ENCODE measurements at places on chromosomes 2 and 18.

DNA sequence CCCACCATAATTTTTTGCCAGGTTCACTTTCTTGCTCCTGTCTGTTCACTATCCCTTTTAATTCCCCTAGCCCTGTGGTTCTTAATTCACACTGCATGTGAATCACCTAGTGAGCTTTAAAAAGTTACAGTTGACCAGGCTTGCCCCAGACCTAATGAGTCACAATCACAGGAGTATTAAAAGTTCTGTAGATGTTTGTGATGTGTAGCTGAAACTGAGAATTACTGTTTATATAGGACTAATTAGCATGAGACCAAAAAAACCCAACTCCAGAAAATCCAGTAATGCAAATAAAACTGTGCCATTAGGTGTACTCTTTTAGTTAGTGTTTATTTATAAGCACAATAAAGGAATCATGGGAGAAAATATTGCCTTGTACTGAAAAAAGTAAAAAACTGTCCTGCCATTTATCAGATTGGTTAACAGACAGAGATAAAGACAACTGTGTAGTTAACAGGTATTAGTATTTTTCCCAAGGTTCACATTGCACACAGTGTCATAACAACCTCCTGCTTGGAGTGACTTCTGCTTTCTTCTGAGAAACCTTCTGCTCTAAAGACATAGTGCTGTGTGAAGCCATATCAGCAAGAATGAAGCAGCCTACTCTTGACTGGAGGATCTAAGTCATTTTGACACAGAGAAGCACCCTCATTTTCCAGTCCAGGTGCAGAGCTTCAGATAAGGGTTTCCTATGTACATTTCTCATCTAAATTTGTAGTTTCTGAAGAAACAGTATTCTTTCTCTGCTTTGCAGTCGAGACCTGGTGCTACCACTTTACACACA is 39.0 kb downstream of the VAPA start:
- DNase-seq: peak; percentile 64

GRCh38 chr2:10124538-10125045 is 2.1 kb downstream of the RRM2 start:
- DNase-seq: peak; percentile 71

DNA sequence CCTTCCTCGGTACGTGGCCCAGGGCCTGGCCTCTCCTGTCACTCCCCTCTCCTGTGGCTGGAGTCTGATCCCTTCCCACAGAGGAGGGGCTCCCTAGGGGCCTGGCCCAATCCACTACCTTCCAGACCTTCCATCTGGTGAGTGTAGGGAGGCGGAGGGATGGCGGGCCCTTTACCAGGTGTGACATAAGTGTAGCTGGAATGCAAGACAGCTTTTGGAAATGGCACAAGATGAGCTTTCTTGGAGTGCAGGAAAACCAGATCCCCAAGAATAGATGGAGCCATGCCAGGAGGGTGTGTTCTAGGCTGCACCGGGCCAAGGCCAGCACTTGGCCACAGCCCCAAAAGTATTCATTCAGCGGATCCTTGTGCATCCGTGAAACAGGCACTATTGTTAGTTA is 30.1 kb downstream of the IGFBP5 start:
- DNase-seq: no peak

DNA sequence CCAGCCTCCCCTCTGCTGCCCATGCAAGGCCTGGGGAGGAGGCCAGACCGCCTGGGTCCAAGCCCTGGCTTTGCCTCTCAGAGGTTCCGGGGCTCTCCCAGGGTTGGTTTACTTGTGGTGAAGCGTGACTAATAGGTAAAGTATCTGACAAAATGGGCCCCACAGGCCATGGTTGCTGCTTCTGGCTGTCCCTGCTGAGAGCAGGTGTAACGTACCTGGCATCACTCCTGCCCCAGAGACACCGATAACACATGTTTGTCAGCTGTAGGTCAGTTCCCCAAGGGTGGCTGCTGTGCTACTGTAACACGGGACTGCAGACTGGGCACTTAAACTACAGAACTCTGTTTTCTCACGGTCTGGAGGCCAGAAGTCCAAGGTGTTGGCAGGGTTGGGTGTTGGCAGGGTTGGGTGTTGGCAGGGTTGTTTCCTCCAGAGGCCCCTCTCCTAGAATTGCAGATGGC is 34.1 kb downstream of the ODC1 start:
- no peak for DNase-seq

DNA sequence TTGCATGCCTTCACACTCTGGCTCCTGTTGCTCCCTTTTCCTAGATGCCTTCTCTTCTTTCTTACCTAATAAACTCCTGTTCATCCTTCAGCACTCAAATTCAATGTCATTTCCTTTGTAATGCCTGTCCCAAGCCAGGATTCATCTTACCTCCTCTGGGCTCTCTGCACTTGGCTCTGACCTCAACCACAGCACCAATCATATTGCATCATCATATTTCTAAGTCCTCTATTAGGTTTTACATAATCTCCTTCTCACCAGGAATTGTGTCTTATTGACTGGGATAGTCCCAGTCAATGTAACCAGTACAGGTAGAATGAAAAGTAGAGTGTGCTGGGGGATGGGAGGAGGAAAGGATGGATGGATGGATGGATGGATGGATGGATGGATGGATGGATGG is 187.1 kb downstream of the NRP2 start:
- DNase-seq: peak; percentile 54

DNA sequence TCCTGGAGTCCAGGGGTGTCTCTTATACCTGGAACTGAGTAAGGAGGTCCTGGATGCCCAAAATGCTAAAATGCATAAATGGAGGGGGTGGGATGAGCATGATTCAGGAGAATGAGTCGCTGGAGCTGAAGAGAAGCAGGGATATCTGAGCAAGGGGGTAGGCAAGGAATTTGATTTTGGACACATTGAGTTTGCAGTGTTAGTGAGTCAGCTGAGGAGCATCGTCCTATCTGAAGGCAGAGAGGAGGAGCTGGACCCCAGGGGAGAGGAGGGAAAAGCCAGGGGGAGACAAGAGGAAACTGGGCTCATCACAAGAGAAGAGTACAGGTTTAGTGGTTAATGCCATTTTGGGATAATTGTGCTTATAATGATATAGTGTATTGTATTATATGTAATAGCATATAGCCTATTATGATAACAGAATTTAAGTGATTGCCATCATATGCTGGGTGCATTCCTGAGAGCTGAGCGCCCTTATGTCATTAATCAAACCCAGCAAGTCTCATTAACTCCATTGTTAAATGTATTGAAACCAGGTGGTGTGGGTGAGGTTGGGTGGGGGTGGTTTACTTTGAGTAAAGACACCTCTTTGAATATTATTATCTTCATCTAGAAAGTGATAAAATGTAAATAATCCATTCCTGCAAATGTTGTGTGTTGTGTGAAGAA is 12.4 kb downstream of the EHD3 start:
- DNase-seq: no peak

- peak; percentile 24 for DNase-seq
These were observed 227.7 kb downstream of the RPIA start for GRCh38 chr2:88919087-88919738.

DNA sequence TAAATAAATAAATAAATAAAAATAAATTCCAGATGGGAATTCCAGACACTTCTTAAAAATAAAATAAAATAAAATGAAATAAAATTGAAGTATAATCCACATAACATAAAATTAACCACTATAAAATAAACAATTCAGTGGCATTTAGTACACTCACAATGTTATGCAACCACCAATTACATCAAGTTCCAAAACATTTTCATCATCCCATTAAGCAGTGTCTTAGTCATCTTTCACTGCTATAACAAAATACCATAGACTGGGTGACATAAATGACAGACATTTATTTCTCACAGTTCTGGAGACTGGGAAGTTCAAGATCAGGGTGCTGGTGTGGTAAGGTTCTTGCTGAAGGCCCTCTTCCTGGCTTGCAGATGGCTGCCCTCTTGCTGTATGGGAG is 22.6 kb upstream of the PROKR1 start:
- peak; percentile 10 for DNase-seq

DNA sequence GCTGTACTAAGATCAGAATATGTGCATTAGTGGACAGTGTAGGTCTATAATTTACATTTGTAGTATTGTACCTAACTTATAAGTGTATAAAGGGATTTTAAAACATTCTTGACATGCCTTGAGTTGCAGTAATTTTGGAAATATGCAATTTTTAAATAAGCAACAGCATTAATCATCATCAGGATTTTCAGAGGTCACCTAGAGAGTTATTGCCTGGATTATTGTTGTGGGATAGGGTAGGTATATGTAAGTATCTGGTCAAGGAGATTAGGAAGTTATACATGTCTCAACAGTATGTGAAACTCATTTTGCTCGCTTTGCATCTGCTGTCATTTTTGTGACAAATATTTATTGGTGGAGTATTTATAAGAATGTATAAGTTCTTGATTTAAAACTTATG is 184.2 kb downstream of the WDR7 start:
- no peak for DNase-seq

DNA sequence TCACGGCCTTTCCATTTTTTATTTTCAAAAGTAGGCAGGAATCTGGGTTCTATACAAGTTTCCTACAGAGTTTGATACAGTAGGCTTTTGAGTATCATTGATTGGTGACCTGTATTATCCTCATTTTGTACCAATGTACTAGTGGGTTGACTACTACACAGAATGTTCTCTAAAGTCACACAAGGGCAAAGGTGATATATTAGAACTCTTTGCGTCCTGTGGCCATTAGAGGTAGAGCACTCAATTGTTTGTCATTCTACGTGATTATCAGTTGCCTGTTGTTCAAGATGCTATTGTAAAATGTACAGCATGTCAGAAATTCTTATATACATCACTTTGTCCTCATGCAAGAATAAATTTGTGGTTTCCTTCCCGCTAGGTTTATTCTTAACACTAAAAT is 24.8 kb downstream of the WDR75 start:
- no peak for DNase-seq

- DNase-seq: no peak
These were observed 350.2 kb downstream of the RIT2 start for GRCh38 chr18:42765302-42765701.

DNA sequence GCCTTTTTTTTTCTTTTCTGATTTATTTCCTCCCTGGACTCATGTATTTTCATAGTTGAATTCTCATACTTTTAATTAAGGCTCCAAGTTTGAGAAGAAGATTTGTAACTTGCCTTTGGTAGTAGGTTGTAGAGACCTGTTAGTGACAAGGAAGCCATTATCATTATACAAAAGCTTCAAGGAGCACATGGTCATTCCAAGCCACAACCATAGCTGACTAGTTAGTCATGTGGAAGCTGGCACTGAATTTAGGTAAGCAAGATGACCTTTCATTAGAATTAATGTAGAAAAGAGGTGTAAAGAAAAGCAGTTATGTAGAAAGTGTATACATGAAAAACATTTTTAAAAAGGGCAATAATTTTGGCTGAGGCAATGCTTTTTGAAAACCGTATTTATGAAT is 89.7 kb downstream of the LRP1B start:
- DNase-seq: no peak

- DNase-seq: no peak
These were observed 81.5 kb upstream of the RMDN2 start for GRCh38 chr2:37843556-37843955.

DNA sequence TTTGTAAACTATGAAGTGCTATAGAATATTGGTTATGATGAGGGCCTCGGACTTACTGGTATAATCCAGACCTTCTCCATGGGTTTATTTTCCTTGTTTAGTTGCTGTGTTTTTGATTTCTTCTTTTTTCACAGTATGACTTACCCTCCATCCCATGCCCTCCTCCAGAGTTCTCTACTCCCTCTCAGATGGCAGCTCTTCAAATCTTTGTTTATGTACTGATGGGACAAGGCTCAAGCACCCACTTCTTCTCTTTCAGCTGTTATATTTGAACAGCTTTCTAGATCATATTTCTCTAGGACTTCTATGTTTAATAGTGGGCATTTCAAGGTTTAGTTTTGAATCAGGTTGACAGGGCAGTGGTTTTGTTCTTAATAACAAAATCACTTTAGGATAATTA is 43.9 kb downstream of the CLIP4 start:
- no peak for DNase-seq

GRCh38 chr2:10350761-10351160 is 48.1 kb downstream of the HPCAL1 start:
- DNase-seq: peak; percentile 74

DNA sequence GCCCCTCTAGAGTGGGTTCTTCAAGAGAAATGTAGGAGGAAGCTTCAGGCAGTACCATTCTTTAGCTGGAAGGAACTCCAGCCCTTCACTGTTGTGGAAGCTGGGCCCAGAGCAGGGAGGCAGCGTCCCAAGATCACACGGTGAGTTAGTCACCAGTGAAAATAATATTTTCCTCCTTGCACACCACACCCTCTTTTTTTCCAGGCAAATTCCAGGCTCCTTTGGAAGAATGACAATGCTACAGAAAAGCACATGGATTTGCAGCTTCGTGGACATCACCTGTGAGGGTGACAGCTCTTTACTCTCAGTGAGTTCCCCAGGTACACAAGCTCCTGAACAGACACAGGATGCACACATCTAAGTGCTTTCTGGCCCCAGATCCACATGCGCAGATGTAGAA is 157.1 kb downstream of the COL6A3 start:
- DNase-seq: no peak

GRCh38 chr2:197713271-197713670 is 8.1 kb downstream of the MARS2 start:
- DNase-seq: no peak

DNA sequence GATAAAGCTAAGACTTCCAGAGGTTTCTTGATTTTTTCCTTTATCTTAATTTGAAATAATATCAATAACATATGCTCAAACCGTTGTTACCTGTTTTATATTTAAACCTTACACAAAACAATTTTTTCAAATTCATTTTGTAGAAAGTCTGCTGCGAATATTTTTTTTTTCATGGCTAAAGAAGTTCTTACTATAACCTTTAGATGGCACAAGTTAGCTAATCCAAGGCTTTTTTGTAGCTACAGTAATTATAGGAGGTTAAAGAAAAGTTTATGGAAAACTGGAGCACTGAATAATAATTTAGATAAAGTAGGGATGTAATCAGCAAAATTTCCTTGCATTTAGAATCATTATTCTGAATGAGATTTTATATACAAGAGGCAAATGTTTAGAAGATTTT is 78.0 kb upstream of the PNPT1 start:
- DNase-seq: peak; percentile 4

DNA sequence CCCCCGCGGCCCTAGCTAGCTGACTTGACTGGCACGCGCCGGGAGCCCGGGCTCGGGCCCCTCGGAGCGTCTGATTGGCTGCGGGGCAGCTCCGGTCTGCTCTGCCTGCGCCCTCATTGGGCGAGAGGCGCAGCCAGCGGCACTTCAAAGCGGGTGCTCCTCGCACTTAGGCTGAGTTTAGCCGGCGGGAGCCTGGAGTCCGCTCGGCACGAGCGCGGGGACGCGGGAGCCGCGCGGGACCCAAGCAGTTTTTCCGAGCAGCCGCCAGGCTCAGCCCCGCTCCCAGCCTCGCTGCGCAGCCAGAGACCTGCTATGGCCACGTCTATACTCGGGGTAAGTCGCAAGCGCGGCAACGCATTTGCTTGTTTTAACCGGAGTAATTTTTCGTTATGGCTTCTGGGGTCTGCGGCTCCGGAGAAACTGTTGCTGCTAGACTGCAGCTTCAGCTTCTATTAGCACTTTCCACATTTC is at the start of gene SP9:
TSS of gene SP9 (plus strand) at position 174 of the 471 bp plus-strand sequence. CDS start at position 313, 139 bp downstream.
- no peak for DNase-seq

GRCh38 chr2:27571197-27571596 is 11.6 kb upstream of the ZNF512 start:
- no peak for DNase-seq

GRCh38 chr2:107078584-107078983 is 192.6 kb upstream of the ST6GAL2 start:
- no peak for DNase-seq
